ENCODE measurements at places on chromosomes 7 and 10.

DNA sequence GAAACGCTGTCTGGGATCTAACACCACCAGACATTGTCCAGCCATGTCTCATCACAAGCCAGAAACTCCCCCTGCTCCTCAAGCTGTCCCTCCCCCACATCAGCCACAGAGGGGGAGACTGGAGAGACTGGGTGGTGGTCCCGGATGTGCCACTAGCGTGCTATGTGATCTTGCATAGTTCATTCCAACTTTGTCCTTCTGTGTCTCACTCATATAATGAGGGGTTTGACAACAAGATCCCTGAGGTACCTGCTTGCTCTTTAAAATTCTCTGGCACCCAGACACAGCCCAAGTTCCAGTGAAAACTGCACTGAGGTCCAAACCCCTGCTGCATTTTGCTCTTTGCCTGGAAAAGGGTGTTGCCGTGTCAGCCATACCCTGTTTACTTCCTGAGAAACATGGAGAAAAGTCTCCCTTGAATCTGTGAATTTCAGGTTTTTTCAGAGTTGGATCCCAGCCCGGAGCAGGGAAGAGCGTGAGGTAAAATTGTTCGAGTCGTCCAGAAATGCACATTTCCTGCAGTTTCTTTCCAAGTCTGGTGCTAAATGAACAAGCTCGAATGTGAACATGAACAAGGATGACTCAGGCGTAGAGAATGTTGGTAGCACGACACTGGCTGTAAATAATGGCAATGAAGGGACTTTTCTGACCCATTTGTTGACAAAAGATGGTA lies 156.6 kb downstream of the CCDC3 start:
- no peak for DNase-seq

DNA sequence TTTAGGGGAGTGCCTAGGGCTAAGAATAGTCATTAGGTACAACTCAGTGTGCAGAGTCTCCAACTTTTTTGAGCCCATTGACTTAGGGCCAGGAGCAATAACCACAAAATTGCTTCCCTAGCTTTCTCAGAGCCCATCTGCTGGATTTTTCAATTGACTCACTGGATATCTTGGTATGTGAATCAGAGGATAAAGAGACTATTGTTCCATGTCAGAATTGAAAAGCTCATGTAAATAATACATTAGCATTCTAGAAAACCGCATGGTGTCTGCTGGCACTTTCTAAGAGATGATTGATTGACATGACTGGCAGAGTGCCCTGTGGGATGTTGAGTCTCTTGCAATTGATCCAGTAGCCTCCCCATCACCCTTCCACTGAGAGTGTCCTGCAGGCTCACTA lies 246.2 kb downstream of the CCDC7 start:
- DNase-seq = no peak

DNA sequence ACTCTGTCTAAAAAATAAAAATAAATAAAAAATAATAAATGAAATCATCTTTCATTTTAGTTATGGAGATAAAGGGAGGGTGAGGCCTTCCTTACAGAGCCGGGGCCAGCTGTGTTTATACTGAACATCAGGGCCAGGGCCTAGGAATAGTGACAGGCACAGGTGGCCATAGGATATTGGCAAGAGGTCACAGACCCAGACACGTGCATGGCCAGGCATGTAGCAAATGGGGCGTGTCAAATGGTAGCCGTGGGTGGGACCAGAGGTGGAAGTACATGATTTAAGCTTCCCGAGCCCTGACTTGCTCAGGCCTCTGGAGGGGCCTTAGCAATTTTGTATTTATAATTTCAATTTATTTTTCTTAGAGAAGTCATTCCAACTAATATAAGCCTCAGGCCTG lies 353.0 kb downstream of the ANKRD30A start:
- DNase-seq = no peak

DNA sequence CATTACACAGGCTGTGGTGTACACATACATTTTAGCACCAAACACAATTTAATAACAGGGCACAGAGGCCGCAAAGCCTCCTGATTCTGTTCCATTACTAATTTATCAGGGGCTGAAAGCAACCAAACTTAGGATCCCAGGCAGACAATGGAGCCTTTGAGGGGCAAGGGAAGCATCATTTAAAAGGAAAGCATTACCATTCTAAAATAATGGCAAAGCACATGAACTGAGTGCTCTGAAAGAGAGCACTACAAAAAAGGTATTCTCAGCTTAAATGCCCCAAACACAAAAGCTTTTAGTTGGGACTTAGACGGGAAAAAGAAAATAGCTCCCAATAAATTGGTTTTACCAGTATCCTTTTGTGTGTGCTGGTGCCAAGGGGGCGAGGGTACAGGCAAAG lies 282.0 kb upstream of the ETV1 start:
- DNase-seq = no peak

- DNase-seq = no peak
Measured at GRCh38 chr10:76885816-76886215, 751.8 kb downstream of the KCNMA1 start.

GRCh38 chr10:49076319-49076718 lies 39.0 kb downstream of the VSTM4 start:
- no peak for DNase-seq

- DNase-seq = no peak
Measured at GRCh38 chr10:60663850-60664249, 114.4 kb upstream of the CDK1 start.

- DNase-seq = no peak
Measured at GRCh38 chr7:122546496-122546895, 152.4 kb downstream of the RNF133 start.

GRCh38 chr10:91201213-91201996 lies 19.1 kb upstream of the PCGF5 start:
- DNase-seq = peak; percentile 60

DNA sequence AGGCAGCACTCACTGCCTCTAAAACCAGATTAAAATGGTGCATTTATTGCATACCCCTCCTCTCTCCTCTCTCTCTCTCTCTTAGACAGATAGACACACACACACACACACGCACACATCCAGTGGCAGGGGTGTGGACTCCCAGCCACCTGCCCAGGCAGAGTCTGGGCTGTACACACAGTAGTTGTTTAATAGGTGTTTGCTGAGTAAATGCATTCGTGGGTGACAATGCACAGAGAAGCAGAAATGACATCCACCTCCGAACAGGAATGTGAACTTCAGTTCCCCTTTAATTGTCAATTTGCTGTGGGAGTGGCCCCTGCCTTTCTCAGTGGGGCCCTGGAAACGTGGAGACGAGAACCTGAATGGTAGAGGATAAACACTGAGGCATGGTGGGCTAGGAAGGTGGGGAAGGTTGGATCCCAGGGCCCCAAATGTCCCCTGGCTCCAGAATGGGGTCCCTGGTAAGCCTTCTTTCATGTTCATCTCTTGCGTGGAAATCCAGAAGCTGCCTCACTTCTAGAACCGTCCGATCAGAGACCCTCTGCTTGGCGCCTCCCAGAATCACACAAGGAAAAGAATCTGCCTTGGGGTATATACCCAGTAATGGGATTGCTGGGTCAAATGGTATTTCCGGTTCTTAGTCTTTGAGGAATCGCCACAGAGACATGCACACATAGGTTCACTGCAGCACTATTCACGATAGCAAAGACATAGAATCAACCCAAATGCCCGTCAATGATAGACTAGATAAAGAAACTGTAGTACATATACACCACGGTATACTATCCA lies 58.5 kb upstream of the ECHDC3 start:
- DNase-seq = no peak

DNA sequence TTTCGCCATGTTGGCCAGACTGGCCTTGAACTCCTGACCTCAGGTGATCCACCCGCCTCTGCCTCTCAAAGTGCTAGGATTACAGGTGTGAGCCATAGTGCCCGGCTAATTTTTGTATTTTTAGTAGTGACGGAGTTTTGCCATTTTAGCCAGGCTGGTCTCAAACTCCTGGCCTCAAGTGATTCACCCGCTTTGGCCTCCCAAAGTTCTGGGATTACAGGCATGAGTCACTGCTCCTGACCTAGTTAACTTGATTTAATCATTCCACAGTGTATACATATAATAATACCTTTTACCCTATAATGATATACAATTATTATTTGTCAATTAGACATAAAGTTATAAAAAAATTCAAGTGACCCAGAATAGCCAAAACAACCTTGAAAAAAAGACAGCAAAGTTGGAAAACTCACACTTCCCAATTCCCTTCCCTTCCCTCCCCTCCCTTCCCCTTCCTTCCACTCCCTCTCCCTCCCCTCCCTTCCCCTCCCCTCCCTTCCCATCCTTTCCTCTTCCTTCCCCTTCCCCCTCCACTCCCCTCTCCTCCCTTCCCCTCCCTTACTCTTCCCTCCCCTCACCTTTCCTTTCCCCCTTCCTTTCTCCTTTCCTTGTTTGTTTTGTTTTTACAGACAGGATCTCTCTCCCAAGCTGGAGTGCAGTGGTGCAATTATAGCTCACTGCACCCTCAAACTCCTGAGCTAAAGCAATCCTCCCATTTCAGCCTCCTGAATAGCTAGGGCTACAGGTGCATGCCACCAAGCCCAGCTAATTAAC lies 14.8 kb upstream of the ZMIZ2 start:
- DNase-seq = no peak

- no peak for DNase-seq
Measured at GRCh38 chr7:65438598-65438997, 64.9 kb downstream of the ZNF92 start.

DNA sequence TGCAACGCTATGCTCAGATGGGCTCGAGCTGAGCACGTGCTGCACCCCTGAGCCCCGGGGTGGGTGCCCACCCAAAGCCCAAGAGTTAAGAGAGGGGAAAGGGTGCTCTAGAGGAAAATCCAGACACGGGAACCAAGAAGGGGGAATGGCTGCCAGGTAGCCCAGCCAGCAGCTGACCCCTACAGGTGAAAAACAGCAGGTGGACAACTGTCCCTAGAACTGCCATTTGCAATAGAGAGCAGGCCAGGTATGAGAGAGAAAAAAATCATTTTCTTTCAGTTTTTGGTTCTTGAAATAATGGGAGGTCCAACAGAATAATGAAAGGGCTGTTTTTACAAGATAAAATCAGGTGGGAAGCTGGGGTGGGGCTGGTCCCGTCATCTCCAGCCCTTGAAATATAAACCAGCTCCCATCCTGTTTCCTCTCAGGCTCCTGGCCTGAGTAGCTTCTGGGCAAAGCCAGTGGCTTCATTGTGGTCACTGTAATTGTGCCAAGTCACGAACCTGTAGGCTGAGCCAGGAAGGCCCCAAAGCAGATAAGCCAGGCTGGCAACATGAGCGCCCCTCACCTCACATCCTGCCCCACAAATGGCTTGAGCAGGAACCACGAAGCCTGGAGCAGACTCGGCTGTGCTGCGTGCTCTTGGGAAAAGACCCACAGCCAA lies 257.8 kb downstream of the SNX10 start:
- no peak for DNase-seq

DNA sequence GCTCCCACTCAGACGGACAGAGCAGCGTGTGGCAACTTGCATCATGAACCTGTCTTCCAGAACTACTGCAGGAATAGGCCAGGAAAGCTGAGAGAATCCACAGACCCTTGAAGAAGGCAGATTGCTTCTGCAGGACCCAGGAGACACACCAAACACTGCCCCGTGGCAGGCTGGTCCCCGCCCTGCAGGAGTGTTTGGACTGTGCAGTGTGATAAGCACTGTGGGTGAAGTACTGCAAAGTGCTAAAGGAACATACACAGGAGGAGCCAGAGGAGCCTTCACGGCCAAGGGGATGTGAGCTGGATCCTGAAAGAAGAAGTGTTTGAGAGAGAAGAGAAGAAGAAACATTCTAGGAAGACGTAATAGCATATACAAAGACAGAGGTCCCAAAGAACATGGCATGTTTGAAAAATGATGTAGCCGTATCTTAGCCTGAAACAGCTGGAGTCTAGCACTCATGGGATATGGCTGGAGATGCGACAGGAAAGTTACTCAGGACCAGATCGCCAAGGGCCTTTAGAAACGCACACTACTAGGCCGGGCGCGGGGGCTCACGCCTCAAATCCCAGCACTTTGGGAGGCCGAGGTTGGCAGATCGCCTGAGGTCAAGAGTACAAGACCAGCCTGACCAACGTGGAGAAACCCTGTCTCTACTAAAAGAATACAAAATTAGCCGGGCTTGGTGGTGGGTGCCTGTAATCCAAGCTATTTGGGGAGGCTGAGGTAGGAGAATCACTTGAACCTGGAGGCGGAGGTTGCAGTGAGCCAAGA lies 96.9 kb upstream of the RHEB start:
- DNase-seq = no peak

DNA sequence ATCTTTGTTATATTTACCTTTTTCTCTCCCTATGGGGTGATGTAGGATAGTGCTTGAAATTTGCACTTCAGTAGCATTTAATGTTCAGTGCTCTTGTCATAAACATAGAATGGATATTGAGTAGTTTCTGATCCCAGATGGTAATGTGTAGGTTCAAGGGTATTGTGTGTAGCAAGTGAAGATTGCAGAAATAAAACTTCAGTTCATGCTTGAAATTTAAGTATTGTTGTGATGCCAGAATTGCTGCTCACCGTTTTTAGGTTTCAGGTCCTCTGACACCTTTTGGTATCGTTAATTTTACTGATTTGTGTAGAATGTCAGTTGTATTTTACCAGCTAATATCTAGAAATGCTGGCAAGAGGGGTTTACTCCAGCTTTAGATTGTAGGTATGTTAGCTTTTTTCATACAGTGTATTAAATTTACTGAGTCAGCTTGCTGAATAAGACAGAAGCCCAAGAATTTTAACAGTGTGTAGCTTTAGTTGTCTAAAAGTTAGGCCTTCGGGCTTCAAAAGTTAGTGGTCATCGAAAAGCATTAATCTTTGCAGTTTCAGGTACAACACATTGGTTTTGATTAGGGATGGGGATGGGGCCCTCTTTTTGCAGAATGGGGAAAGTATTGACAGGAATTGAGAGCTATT lies 1.9 kb downstream of the PTEN start:
- no peak for DNase-seq

DNA sequence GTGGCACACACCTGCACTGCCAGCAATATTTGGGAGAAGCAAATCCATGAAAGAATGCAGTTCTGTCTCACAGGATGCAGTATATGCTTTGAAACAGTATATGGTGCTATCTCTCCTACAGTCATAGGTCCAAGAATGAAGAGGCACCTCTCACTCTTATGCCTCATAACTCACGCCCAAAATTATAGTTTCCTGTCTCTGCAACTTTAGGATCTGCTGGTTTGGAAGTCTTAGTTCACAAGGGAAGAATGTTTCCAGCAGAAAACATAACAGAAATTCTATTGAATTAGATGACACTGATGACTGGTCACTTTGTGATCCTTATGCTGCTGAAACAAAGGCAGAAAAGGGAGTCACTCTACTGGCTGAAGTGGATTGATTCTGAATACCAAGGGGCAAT lies 5.7 kb downstream of the C10orf67 start:
- no peak for DNase-seq

- no peak for DNase-seq
Measured at GRCh38 chr7:146961617-146962016, 845.0 kb downstream of the CNTNAP2 start.

GRCh38 chr7:141949451-141949850 lies 2.7 kb upstream of the CLEC5A start:
- DNase-seq = no peak

- DNase-seq = no peak
Measured at GRCh38 chr10:44651834-44652233, 259.3 kb upstream of the TMEM72 start.

GRCh38 chr10:49791100-49791499 lies 29.0 kb upstream of the OGDHL start:
- no peak for DNase-seq

Measured in CD4-positive, alpha-beta T cell treated with Interleukin-17A for 1 hour (primary cell).